SW480 (cell line): ENCODE measurements at places on chromosomes 7 and 10.

DNA sequence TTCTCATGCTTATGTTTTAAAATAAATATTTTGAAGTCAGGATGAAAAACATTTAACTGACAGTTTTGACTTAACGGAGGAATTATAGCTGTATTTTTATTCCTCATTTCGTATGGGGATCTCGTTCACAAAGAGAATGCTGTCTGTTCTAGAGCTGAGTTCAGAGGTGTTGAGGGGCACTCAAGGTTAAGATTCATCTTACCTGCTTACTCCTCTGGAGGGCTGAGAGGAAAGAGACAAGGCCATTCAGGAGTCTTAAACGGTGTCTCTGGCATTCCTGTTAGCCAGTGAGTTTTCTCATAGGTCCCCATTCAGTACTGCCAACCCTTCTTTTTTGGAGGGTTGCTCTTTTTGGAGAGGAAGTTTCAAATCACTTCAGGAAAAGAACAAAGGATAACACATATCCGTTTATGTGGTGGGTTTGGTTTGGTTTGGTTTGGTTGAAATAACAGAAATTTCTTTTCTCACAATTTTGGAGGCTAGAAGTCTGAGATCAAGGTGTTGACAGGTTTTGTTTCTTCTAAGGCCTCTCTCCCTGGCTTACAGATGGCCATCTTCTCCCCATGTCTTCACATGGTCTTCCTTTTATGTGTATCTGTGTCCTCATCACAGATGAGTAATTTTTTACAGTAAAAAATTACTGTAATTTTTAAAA lies 23.1 kb downstream of the CALHM2 start:
- no peak for DNase-seq

GRCh38 chr10:97631098-97631497 lies 2.2 kb downstream of the MORN4 start:
- no peak for DNase-seq

GRCh38 chr7:12783421-12784095 lies 96.1 kb downstream of the ARL4A start:
- no peak for DNase-seq

GRCh38 chr7:13041368-13041988 lies 354.0 kb downstream of the ARL4A start:
- DNase-seq = no peak

GRCh38 chr7:43522406-43523156 lies 60.3 kb upstream of the STK17A start:
- DNase-seq = peak; percentile 61
